GM23248 (cell line): ENCODE measurements at places on chromosomes 5 and 9. TPM values are rescaled to one million over a fixed set of nuclear protein-coding genes. Genes with fewer than 3 reads are reported as not detected.

DNA sequence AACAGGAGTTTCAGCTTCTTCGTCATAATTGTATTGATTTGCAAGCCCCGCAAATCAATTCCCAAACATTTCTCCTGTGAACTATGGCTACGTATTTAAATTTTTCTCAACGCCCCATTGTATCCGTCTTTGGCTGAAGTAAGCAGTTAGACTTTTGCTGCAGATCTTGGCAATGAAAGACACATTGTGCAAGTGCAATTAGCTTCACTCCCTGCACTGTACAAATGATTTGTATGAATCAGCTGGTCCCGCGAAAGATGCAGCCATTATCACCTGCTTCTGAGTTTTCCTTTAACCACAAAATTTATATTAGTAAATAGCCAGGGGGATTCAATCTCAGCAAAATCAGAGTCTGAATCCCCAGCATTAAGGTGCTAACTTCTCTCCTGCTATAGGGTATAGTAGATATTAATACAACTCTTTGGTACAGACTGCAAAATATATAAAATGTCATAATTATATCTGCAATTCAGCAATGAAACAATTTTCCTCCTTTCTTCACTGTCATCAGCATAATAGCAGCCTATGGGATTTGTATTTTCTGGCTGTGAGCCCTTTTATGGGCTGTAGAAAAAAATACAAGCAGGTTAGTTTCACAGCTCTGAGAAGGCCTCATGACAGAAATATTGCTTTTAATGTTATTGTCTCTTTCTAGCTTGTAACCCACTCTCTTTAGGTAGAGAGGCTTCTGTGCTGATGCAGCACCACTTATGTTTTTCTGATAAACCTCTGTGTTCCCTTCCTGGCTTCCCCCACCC, 68.4 kb upstream of the SMARCA2 start:
- DNase-seq, result peak; percentile 12

TYRP1 gene
- not detected in 2 replicates for total RNA-seq

GRHPR gene
- 146 and 160 TPM in 2 replicates for total RNA-seq

PPP2CA gene
- 184 and 193 TPM in 2 replicates for total RNA-seq

IRX2 gene
- total RNA-seq, result 30.6 and 38.1 TPM in 2 replicates
